Motor neuron (in vitro differentiated cells): ENCODE measurements at places on chromosomes 5 and 9. TPM values are rescaled to one million over a fixed set of nuclear protein-coding genes. Genes with fewer than 3 reads are reported as not detected.

DNA sequence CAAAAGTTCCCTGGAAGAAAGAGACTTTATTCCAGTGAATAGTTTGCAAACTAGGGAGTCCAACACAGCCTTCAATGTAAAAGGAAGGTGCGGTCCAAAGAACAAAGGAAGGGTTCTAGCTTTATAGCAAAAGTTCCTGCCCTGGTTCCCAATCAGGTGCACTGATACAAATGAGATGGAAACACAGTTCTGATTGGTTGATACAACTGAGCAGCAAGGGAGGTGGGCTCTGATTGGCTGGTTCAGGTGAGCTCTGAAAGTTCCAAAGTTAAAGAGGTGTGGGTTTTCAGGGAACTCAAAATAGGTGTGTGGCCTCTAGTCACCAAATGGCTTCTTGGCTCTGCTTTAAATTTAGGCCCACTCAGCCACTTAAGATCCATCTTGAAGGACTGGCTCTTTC, 43.1 kb downstream of the P4HA2 start:
- no peak for ATAC-seq

- no peak for ATAC-seq
These were observed 13.6 kb downstream of the TICAM2 start for GRCh38 chr5:115588640-115589039.

DNA sequence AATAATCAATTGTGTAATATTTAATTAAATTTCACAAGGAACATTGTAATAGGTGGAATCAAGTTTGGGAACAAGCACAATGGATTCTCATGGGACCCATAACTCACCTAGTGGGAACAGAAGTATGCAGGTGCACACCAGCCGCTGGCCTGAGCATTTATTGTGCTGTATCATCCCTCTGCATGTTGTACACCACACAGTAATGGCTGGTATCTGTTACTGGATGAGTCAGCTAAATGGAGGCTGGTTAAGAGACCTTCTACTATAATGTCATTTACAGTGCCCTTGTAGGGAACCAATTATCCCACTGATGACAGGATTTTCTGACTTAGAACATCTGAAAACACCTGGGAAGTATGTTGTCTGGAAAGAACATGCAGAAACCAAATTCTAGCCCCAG, 3.2 kb upstream of the MAP3K1 start:
- no peak for ATAC-seq

- ATAC-seq, result no peak
These were observed 44.6 kb downstream of the ADAMTS2 start for GRCh38 chr5:179300581-179301180.

DNA sequence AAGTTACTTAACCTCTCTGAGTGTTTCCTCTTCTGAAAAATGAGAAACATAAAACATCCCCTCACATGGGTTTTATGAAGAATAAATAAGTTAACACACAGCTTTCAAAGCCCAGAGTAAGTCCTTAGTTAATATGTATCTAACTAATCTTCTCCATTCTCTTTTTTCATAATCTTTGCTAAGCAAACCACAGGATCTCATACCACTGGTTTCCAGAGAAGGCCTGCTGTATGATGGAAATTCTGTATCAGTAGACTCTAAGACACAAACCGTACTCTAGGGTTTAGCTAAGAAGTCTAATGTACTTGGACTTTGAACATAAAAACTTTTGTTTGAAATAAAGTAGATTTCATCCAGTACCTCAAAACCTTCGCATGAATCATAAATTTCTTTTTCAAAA, 307.9 kb downstream of the SPOCK1 start:
- ATAC-seq, result no peak

DNA sequence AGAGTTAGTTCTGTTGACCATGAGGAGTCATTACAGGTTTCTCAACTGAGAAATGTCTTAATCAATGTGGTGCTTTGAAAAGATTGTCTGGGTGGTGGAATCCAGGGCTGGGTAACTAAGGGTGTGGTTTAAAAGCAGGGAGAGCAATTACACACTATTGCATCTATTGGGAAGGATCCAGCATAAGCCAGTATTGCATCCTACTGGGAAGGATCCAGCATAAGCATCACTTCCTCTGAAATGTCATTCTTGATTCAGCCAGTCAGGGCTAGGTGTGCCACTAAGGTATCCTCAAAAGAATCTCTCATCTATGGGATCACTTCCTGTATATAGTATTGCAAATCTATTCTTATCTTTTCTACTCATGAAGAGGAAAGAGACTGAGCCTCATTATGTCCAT, 38.6 kb downstream of the ELOVL7 start:
- no peak for ATAC-seq

DNA sequence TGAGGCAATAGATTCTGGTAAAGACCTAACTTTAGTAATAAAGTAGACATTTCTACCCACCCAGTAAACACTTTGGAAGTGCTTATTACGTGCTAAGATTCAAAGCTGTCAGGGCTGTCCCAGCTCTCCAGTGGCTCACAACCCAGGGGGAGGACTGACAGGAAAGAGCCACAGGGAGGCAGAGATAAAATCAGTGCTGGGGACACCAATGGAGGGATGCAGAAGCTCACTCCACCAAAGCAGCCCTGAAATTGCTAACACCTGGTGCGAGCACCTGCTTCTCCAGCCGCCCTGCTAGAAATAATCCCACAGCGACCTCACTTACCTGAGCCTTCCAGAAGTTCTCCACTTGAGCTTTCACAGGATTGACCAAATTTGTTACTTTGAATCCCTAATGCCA, 501.0 kb downstream of the BNC2 start:
- no peak for ATAC-seq

DNA sequence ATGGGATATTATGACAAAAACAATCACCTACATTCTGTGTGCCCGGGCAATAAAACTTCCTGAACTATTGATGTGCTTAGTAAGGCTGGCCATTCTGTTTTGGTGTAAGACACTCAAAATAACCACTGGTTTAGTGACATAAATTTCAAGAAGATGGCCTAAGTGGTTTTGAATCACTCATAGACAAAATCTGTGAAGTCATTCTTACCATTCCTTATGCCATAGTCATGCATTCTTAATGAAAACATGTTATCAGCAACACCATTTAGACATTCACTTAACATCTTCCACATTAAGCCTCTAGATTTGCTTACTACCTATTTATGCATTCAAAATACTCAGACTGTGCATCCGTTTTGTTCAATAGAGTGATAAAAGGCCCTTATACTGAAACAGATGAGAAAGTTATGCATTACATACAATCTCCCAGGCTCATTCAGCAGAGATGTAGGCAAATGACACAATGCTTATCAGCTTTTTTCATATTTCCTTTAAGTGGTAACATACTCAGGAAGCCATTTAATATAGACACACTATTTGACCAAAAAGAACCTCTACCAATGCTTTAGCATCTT, 848.8 kb upstream of the DMAC1 start:
- ATAC-seq, result no peak

DNA sequence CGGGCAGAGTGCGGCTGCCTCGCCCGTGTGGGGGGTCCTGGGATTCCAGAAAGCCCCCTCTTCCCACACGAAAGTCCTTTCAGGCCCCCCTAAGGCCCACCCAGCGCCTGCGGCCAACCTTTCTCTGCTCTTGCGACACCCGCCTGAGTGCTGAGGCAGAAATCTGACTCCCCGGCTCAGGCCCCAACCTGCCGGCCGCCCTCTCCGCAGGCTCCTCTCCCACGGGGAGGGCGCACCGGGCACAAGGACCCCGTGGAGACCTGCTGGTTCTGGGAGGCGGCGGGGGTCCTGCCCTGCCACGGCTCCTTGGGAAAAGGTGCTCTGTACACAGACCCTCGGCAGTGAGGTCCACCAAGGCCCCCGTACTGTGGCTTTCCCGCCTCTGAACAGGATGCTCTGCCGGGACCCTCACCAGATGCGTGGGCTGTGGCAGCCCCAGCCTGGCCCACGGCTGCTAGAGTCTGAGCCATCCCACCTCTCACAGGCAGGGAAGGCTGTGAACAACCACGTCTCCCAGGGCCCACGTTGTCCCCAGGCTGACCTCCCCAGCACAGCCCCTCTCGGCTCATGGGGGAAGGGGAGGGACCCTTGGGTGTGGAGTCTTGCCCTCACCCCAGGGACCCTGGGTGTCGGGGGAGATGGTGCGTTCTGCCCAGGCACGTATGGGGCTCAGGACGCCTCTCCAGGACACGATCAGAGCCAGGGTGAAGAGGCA, 41.5 kb upstream of the EGFL7 start:
- peak; percentile 4 for ATAC-seq

- ATAC-seq, result no peak
These were observed 160.2 kb downstream of the MACROH2A1 start for GRCh38 chr5:135238622-135239452.

GRCh38 chr5:158463188-158463587, 604.2 kb upstream of the CLINT1 start:
- ATAC-seq, result no peak

- no peak for ATAC-seq
These were observed 115.0 kb downstream of the NFIB start for GRCh38 chr9:14198841-14199455.

GRCh38 chr5:68407311-68408239, 192.0 kb downstream of the PIK3R1 start:
- no peak for ATAC-seq

Gene GABRA1
- total RNA-seq, result 0.22 and 0.29 TPM in 2 replicates

Gene PCDHGA2
- total RNA-seq, result 0.38 and 0.63 TPM in 2 replicates

Gene NUTM2G
- 3.0 and 3.6 TPM in 2 replicates for total RNA-seq

Gene OR1J2
- total RNA-seq, result 0.23 TPM in 1 of 2 replicates, not detected in the other

Gene COQ4
- total RNA-seq, result 36.0 and 40.6 TPM in 2 replicates

Gene LHX2
- 1.1 and 1.6 TPM in 2 replicates for total RNA-seq

Gene CDH6
- total RNA-seq, result 143 and 154 TPM in 2 replicates
